Right kidney (tissue), 9 donors: ENCODE measurements at places on chromosomes 7 and 10.

GRCh38 chr7:65269150-65269856 is 104.4 kb upstream of the ZNF92 start:
- DNase-seq: peak; percentile 79

GRCh38 chr10:7457478-7458316 is 46.9 kb upstream of the SFMBT2 start:
- no peak for DNase-seq

- no peak for DNase-seq
Measured at GRCh38 chr10:89440226-89441009, 26.1 kb downstream of the IFIT5 start.

DNA sequence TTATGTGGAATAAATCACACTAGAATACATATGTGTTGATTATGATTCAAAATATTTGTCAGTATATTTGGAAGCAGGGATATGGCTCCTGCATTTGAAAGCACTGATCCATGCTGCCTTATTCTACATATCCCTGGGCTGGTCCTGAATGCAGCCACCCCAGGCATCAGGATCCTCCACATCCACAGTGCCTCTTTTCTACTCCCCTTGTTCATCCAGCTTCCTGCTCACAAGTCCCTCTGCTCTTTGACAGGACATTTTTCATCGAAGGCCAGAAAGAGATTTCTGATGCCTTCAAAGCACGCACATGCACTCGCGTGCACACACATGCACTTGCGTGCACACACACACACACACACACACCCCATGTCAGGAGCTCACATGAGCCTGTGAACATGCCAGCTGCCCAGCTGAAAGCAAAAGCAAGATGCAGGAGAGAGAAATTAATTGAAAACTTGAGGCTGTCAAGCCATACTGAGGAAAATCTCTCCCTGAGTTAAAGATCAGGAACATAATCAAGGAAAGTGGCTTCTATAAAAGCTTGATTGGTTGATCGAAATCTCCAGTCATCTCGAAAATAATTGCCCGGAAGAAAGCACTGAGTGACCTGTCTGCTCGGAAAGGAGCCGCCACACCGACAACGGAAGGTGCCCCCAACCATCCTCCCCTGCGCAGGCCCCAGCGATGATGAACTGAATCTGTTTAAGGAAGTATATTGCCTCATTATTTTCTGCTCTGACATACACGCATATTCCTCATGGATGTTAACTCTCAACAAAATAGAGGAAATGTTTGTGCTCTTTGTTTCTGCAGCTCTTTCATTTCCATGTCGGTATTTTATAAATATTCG is 104.0 kb upstream of the ARID5B start:
- DNase-seq: no peak

- peak; percentile 31 for DNase-seq
Measured at GRCh38 chr7:102005933-102006480, 188.6 kb downstream of the CUX1 start.

DNA sequence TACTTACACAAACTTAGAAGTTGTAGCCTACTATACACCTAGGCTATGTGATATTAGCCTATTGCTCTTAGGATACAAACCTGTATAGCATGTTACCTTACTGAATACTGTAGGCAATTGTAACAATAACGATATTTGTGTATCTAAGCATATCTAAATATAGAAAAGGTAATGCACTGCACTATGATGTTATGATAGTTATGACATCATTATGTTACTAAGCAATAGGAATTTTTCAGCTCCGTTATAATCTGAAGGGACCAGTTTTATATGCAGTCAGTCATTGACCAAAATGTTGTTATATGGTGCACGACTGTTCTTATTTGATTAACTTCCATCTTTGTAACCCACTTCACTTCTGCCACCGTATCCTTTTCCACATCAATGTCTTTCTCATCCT is 62.0 kb downstream of the CCSER2 start:
- DNase-seq: no peak

GRCh38 chr7:10704653-10705052 is 269.0 kb upstream of the PHF14 start:
- no peak for DNase-seq

DNA sequence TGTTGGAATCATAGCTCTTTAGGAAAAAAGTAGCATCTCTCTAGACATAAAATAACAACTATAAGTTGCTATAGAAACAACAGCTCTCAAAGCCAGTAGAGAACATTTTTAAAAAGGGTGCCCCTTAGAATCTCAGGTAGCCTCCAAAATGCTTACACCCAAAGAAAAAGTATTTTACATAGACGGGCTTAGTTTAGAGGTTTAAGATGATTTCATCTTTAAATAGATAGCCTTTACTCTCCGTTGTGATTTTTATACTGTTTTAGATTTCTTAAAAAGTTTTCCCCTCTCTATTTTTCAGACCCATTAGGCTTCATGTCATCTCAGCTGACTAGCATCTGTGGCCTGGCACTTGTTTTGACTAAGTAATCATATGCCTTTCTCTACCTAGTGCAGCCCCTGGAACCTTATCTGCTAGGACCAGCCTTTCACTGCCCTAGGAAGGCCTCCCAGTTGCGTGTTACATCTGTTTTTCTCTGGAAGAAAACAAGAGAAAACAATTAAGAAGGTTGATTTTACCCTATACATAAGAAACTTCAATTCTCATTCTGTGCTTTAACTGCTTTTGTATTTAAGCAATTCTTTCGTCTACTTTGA is 6.9 kb upstream of the BPGM start:
- DNase-seq: no peak

DNA sequence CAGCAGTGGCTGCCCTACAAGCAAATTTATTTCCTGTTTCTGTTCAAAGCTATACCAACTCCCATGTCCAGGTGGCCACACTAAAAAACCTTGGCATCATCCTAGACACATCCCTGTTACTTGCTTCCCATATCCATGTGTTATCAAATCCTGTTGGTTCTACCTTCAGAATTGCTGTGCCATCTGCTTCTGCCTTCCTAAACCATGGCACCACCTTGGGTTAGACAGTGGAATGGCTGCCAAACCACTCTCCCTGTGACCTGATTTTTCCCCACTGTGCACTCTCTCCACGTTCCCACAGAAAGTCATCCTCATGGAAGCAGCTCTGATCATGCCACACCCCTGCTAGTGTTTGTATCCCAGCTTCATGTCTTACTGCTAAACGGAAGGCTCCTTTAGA is 697.6 kb upstream of the GALNT17 start:
- no peak for DNase-seq

DNA sequence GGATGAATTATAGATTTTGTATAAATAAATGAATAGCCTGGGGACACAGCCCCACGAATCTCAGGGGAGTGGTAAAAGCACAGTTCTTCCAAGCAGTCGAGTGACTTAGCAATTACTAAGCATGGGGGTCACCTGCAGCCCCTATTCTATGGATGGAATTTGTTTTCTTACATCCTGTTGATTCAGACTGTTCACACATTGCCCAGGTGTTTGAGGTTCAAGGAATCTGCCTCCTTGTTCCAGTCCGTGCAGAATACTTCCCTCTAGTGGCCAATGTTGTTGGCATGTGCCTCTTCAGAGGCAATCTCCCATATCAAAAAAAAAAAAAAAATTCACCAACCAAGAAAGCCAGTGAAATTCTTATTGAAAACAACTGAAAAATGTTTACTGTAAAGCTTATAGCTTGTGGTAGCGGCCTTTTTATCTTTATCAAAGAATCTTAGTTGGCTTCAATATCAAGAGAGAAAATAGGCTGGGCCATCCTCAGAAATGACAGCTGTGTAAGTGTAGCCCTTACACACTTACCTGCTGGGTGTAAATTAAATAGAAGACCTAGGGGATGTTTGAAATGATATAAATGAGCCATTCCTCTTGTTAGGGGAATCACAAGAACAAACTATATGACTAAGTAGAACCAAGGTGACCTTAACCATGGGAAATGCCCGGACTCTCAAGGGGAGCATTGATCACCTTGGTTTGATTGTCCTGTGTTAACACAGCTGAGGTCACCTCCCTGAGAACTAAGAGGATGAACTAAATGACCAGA is 7.8 kb downstream of the LIPM start:
- DNase-seq: peak; percentile 13

DNA sequence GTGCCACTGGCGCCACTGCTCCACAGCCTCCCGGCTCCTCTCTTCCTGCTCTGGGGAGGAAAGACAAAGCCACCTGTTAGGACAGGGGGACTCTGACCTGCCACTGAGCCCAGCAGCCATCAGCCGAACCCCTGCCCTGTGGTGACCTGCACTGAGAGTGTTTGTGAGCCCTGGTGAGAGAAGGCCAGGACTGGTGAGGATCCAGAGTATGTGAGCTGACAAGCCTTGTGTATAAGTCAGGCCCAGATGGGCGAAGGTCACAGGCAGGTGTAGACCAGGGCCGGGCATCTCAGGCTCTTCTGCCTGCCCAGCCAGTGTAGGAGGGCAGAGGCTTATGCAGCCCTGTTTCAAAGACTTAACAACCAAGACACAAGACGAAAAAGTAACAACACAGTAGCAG is 12.0 kb downstream of the UCMA start:
- DNase-seq: no peak

DNA sequence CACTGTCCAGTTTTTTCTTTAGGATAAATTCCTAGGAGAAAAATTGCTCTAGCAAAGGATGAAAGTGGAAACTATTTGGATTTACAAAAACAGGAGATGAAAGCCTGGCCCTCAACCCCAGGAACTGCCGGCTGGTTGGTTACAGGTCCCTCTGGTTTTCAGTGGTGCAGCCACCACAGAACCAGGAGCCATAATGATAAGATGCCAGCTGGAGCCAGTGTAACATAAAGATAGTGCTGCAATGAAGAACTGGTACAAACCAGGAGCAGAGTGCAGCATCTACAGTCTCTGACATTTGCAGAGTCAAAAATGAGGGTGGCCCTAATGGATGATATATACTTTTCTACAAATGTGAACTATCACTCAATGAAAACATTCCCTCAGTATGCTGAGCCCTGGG is 20.4 kb upstream of the NUP42 start:
- DNase-seq: no peak

- no peak for DNase-seq
Measured at GRCh38 chr10:92011560-92012214, 88.1 kb downstream of the BTAF1 start.

- no peak for DNase-seq
Measured at GRCh38 chr7:133987582-133987981, 139.6 kb upstream of the LRGUK start.

DNA sequence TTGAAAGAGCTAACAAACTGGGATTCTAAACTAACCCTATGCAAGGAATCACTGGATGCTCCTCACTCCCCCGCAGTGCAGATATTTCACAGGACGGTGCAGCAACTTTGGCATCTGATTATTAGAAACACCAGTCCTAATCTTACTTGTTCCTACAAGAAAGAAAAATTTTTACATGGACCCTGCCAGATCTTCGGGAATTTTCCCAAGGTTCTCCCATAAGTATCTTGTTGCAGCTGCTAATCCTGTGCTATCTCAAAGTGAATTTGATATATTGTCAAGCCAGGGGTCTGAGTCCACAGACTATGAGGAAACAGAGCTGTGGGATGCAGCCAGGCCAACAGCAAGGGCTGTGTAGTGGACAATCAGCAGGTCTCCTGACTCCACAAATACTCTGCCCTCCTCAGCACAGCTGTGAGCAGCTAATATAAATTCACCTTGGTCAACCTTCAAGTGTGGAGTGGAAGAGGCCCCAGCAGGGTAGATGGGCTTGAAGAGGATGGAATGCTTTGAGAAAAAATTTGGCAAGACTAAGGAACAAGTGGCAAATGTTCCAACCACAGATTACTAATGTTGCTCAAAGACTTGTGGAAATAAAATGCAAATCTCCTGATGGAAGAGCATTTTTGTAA is 25.6 kb downstream of the VSTM4 start:
- no peak for DNase-seq

DNA sequence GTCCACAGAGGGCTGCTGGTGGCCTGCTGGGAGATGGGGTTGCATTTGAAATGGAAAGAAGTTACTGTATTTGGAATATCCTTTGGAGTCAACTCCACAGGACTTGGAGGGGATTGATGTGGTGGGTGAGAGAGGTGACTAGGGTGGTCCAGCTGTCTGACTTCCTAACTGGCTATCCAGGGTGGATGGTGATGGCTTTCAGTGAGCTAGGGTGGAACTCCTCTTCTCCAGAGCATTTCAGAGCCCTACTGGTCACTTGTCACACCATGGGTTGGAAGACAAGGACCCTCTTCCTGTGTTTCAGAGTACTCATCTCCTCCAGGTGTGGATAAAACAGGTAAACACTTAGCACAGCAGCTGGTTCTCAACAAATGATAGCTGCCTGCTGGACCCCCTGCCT is 3.3 kb upstream of the ADAMTS14 start:
- no peak for DNase-seq

DNA sequence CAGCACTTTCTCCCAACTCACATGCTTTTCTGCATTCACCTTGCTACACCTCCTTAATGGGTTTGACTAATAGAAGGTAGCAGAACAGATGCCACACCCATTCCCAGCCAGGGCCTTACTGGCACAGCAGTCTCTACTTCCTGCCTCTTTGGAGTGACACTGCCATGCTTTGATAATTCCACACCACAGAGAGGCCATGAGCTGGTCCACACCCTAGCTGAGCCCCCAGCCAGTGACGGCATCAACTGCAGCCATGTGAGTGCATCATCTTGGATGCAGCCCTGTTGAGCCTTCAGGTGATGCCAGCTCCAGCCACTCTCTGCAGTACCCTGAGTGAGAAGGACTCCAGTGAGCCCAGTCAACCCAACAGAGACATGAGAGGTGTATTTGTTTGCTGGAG is 27.5 kb upstream of the EZH2 start:
- DNase-seq: no peak

- DNase-seq: no peak
Measured at GRCh38 chr7:37411444-37412034, 37.1 kb downstream of the ELMO1 start.

GRCh38 chr10:43692051-43692825 is 43.6 kb upstream of the ZNF32 start:
- DNase-seq: no peak

- peak; percentile 52 for DNase-seq
Measured at GRCh38 chr10:23974746-23975272, 234.1 kb upstream of the KIAA1217 start.

- no peak for DNase-seq
Measured at GRCh38 chr10:96339956-96340904, 18.6 kb downstream of the OPALIN start.

- no peak for DNase-seq
Measured at GRCh38 chr10:65742906-65743305, 1182.9 kb upstream of the LRRTM3 start.

DNA sequence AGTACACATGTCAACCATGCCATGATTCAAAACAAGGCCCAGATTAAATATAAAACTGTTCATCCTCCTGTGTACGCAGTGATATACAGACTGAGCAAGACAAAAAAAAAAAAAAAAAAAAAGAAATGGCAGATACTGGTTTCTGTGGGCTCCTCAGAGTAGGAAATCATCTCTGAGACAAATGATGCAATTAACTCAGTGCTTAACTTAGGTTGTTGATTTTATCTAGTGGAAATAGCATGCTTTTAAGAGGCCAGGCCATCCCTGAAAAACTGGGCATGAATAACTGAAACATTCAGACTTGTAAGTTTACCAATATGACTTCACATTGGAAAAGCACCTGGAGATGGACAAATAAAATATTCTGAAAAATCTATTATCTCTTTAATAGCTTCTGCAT is 69.0 kb downstream of the DKK1 start:
- no peak for DNase-seq
